ENCODE measurements at places on chromosomes 5 and 9.
A peak's percentile ranks its signal among the peaks of the same experiment; 100 is the strongest.

DNA sequence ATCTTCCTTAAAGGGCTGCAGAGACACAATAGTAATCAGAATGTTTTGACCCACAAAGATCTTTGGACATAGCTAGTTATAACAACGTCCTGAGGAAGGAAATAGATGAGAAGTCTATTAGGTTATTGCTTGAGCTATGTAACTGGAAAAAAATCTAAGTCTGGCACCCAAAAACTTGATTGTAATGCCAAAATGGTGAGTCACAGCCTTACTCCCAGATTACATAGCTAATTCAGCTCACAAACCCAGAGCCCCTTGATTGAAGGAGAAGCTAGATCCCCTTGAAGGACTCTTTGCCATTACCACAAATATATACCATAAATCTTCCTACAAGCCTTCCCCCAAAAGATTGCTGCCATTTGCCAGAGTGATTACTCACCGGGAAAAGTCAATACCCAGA is 341.8 kb upstream of the KIF2A start:
- no peak for DNase-seq

DNA sequence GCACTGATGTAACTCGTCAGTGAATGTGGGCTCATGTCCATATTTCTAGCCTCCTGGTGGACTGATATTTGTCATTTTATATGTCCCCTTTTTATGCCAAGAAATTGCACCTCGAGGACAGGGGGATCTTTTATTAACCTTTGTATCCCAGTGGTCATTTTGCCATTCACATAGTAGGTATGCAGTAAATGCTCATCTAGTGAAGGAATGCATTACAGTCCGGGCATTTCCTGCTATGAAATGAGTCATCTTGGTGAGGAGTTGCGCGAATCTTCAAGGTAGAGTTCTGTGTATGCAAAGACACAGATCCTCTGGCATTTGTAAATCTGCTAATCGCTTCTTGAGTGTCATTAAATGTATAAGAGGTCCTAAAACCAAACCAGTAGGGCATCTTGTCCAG is 755.5 kb upstream of the ADAMTS16 start:
- no peak for DNase-seq

- DNase-seq: no peak
Measured at GRCh38 chr9:126945682-126946081, 31.1 kb downstream of the RALGPS1 start.

- DNase-seq: no peak
Measured at GRCh38 chr9:137206602-137207001, 1.1 kb downstream of the NDOR1 start.

GRCh38 chr9:72276429-72276828 is 88.6 kb downstream of the ZFAND5 start:
- DNase-seq: no peak

DNA sequence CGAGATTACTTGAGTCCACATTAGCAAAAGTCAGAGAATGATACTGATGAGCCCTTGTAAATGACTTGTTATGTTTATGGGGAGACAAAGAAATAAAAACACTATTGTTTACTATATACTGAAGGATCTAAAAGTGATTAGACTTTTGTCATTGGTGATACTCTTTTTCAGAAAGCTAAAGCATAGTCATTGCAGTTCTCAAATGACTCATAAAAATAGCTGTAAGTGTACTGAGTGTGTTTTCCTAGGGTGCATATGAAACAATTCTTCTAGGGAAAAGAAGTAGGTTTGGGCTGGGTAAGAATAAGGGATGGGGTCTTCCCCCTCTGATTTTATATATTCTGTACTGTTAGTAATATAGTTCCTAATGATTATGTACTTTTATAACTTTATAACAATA is 32.6 kb downstream of the WDR36 start:
- no peak for DNase-seq

DNA sequence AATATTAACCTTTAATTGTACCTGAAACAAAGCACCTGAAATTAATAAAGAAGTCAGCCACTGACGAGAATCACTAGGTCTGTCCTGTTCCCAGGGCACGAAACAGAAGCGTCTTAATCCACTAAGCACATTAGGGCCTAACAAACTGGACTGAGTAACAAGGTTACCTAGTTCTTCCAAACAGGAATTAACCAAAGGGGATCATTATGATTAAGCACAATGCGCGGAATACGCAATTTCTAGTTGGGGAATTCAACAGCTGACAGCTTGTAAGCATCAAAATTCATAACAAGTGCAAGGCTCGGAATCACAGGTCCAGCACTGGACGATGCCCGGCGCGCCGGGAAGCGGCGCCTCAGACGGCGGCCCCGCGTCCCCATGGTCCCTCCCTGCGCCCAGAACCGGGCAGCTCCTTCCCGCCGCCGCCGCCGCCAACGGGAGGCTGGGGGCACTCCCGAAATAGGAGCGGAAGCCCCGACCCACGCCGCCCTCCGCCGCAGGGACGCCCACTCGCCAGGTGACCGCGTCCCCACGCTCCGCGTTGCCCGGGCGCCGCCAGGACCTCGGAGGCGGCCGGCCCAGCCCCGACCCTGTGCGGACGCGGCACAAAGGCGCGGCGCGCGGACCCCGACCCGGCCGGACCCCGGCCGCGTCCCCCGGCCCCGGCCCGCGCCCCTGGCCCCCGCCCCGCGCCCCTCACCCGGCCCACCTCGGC is 898 bp downstream of the CAMSAP1 start:
- DNase-seq: no peak

- no peak for DNase-seq
Measured at GRCh38 chr9:37243588-37244345, 123.4 kb downstream of the ZCCHC7 start.

DNA sequence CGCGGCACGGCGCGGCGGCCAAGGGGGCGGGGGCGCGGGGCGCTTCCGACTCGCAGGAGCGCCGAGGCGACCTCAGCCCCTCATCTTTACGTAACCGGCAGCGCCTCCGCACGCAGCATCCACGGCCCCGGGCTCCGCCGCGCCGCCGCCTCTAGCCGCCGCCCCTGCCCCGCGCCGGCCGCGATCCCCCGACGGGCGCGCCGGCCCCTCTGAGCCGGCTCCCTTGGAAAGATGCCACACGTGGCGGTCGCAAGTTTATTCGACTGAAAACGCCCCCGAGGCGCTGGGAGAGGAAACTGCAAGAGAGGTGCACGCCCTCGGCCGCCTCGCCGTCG is 1.0 kb downstream of the KLF9 start:
- no peak for DNase-seq

DNA sequence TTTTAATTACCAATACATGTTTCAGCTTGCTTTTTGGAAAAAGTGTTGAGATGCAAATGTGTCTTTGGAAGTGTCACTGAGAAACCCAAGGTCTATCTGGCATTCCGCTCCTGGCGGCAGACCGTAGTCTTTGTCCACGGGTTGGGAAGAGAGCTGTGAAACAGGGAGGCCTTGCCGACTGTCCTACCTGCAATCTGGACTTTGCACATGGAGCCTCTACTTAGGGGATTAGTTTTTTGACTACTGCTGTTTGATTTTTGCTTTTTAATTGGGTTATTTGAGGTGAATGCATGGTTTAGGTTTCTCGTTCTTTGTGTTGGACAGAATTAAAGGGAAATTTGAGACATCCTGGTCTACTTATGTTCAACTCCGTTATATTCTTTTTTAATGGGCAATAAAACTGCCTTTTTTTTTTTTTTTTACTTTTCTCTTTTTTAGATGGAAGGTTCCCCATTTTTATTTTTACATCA is 25.7 kb downstream of the TRIO start:
- no peak for DNase-seq

DNA sequence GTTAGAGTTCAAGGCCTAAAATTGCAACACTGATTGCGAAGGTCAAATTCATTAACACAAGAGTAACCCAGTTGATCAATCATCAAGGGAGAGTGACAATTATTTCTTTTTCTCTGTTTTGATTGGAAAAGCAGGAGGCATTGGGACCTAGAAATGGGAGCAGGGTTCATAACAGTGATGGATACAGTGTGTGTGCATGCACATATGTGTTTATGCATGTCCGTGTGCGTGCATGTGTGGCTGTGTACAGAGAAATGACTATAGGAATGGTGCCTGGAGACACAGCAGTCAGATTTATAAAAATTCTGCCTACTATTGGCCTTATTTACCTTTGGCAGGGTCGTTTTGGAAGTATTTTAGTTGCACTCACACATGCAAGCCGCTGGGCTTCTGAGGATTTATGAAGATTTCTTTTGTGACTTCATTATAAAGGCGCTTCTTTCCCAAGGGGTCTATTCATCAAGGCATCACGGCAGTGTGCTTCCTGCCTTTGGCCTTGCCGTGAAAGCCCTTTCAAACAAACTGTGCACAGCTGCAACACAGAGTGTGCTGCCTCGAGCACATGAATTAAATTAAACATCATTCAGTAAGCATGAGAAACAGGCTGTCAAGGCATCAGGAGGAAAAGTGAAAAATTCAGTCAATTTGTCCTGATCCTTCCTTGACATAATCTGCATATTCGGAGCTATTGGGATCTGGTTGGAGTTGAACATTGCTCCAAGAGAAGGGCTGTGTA is 122.8 kb upstream of the PUM3 start:
- no peak for DNase-seq

- DNase-seq: no peak
Measured at GRCh38 chr5:143614831-143615230, 197.1 kb upstream of the HMHB1 start.

DNA sequence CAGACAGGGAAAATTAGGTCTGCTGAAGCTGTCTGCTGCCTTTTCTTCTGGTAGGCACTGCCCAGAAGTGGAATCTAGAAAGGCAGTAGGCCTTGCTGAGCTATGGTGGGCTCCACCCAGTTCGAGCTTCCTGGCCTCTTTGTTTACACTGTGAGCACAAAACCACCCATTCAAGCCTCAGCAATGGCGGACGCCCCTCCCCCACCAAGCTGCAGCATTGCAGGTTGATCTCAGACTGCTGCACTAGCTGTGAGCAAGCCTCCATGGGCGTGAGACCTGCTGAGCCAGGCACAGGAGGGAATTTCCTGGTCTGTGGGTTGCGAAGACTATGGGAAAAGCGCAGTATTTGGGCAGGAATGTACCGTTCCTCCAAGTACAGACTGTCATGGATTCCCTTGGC is 18.5 kb downstream of the AGTPBP1 start:
- peak; percentile 85 for DNase-seq

- no peak for DNase-seq
Measured at GRCh38 chr5:14790220-14790619, 81.4 kb downstream of the ANKH start.

GRCh38 chr5:130715541-130715940 is 449.5 kb downstream of the HINT1 start:
- DNase-seq: no peak

DNA sequence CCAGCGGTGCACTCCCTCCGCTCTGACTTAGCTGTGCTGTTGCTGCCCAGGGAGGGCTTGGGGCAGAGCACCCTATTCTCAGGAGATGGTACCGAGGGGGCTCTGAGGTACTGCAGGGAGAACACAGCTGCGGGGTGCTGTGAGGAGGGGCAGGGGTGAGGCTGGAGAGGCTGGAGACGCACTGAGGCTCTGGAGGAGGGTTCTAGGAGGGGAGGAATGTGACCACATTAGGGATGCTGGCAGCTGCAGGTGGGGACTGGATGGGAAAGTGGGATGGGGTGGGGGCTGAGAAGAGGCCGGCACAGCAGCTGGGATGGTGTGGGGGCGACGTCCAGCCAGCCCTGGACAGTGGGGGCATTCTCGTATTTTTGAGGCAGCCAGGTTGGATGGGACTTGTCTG is 20.9 kb downstream of the NCS1 start:
- DNase-seq: no peak

GRCh38 chr5:175107028-175107588 is 336.9 kb downstream of the DRD1 start:
- DNase-seq: no peak

DNA sequence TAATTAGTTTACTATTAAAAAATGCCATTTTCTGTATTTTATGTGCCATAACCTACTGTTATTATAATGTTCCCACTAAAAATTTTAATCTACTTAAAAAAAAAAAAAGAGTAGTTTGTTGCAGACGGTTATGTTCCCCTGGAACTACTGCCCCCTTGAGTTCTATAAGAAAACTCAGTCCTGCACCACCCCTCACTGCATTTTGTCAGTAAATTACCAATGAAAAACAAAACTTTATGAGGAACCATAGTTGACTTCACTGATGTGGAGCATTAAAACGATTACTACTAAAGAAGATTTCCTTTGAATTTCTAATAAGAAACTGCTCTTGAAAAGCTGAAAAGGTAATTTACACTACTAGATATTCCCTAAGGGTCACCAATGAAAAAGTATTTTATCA is 288.7 kb downstream of the FBXL17 start:
- no peak for DNase-seq

DNA sequence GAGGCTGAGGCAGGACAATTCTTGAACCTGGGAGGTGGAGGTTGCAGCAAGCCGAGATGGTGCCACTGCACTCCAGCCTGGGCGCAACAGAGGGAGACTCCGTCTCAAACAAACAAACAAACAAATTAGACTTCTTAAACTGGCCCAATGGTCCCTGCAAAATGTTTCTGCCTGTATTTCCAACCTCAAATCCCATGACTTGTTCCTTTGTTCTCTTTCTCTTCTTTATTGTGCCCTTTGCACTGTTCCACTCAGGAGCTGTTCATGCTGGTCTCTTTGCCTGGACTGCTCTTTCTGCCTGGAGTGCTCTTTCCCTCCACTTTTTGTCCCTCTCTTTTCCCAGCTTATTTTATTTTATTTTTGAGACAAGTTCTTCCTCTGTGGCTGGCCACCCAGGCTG is 4.1 kb downstream of the RABEPK start:
- DNase-seq: no peak

DNA sequence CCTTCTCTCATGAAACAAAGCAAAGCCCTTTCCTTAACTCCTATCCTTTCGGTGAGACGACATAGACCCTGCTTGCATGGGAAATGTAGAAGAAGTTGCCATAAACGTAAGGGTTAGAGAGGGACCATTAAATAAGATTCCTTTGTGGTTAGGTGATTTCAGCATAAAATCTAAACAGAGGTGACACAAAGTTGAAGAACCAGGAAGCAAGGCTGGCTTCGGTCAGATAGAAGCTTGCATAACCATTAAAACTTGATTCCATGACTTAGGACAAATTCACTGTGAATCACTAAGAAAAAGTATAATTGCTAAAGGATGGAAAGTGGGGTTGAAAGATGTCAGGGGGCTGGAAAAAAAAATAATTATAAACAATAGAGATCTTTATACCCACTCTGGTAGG is 30.9 kb upstream of the ABLIM3 start:
- no peak for DNase-seq

DNA sequence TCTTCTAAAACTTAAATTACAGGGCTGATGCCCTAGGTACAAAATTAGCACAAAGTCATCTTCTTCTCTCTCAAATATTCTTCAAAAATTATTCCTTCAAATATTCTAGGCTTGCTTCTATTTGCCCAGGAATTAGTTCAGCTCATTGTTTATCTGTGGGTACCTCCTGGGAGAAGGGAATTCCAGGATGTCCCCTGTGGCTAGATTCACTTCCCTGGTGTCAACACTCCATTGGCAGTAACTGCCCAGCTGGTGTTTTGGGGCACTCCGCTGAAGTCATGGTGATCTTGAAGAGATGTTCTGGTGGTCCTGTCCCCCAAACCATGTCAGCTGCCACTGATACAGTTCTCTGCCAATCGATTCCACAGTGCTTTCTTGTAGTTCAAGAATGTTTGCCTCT is 26.2 kb upstream of the TGFBR1 start:
- DNase-seq: no peak

- no peak for DNase-seq
Measured at GRCh38 chr9:133703591-133704399, 34.4 kb downstream of the SARDH start.

- no peak for DNase-seq
Measured at GRCh38 chr5:43638546-43638945, 35.6 kb downstream of the NNT start.

- DNase-seq: no peak
Measured at GRCh38 chr5:72021651-72022357, 85.5 kb upstream of the MAP1B start.
